Fibroblast of the aortic adventitia (primary cell): ENCODE measurements at places on chromosomes 5 and 9. TPM values are rescaled to one million over a fixed set of nuclear protein-coding genes. Genes with fewer than 3 reads are reported as not detected.

The PCDHB14 gene
- 0.45 and 0.74 TPM in 2 replicates for total RNA-seq

The GRM6 gene
- total RNA-seq = not detected in 2 replicates

The FOXD4L5 gene
- total RNA-seq = under 0.01 TPM in 1 of 2 replicates, not detected in the other

The RAD17 gene
- total RNA-seq = 26.1 and 28.6 TPM in 2 replicates

DNA sequence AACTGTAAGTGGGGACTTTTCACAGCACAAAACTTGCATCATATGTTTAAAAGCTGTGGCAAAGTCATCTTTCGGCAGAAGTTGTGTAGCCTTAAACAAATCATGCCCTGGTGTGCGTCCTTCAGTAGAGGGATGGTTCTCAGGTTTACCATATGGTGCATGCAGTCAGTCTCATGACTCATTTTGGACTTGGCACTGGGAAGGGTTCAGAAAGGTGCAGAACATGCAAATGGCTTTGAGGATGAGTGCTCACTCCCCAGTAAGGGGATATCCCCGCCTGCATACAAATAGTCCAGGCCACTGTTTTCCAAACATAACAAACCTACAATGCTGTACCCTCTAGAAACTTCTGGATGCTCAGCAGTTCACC is 260.3 kb downstream of the NDUFS4 start:
- DNase-seq = no peak

DNA sequence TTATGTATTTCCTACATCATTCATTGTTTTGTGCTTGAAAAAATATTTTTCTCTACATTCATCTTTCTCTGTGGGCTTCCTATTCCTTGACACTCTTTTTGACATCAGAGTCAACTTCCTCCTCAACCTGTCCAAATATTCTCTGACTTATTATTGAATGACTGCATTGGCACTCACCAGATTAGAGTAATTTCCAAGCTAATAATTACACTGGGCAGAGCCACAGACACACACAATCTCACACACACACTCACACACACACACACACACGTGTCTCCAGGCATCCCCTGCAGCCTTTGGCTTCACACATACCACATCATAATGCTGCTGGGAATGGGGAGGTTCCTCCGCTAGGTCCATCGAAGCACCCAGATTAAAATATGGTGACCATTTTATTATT is 184.5 kb downstream of the SYK start:
- no peak for DNase-seq

DNA sequence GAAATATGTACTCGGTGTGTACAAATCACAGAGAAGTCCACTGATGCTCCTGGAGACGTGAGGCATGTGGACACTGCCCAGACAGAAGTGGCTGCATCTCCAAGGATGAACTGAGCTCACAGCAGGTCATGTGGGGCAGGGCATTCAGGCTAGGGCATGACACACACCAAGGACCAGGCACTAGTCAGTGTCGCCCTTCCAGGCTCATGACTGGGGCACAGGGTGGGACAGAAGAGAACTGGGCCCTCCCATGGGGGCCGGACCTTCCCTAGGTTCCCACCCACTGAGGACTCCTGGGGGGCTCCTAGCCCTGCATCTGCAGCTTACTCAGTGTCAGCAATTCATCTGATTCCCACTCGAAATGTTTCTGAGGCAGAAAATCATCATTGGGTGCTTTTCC is 256.8 kb upstream of the IRX4 start:
- DNase-seq = no peak

- peak; percentile 54 for DNase-seq
These were observed 24.2 kb downstream of the C9orf50 start for GRCh38 chr9:129596541-129597331.

DNA sequence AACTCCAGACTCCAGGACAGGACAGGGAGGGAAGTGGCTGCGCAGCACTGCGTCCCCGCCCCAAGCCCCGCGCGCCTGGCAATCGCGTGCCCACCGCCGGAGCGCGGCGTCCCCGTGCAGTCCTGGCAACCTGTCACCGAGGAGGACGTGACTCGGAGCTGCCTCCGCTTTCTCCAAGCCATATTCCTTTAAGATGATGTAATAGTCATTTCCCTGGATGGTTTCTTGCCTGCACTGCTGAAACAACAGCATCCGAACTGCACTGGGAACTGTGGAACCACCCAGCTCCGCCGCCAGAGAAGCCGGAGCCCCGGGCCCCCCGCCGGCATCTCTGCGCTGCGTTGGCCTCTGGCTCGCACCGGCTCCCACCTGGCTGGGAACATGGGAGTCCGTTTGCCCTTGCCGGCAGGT is 34.5 kb downstream of the KCTD16 start:
- DNase-seq = peak; percentile 63
